Smooth muscle cell of bladder (primary cell): ENCODE measurements at places on chromosomes 11 and 22. TPM values are rescaled to one million over a fixed set of nuclear protein-coding genes. Genes with fewer than 3 reads are reported as not detected.

The RNF214 gene
- total RNA-seq = 6.7 and 7.9 TPM in 2 replicates

The OR9I1 gene
- not detected in 2 replicates for total RNA-seq

The PARVG gene
- not detected in 2 replicates for total RNA-seq

The TOB2 gene
- total RNA-seq = 11.2 and 15.1 TPM in 2 replicates

The ELF5 gene
- total RNA-seq = not detected in 2 replicates

The SLC16A8 gene
- total RNA-seq = 0.14 and 0.18 TPM in 2 replicates

The ISX gene
- total RNA-seq = not detected in 2 replicates

The ACTN3 gene
- total RNA-seq = 0.14 and 0.18 TPM in 2 replicates
